ENCODE measurements at places on chromosomes 1 and 21.

GRCh38 chr1:51679435-51679834, 62.5 kb downstream of the OSBPL9 start:
- no peak for DNase-seq

DNA sequence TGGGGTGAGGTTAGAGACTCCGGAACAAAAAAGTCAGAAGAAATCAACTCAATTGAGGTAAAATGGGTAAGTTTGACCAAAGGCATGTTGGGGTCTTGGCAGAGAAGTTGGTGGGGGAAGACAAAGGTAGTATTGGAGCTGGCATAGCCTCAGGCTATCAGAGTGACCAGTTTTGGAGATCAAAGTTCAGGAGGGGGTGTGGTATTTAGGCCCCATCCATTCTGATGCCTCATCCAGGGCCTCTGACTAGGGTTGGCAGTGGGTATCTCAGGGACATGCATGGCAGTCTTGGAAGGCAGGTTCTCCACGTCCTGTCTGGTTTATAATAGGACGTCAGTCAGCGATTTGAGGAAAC, 73.2 kb upstream of the TRABD2B start:
- no peak for DNase-seq

- peak; percentile 29 for DNase-seq
These were observed 7.3 kb upstream of the GNL2 start for GRCh38 chr1:37602750-37603694.

- no peak for DNase-seq
These were observed 10.0 kb downstream of the RCSD1 start for GRCh38 chr1:167640051-167640450.

GRCh38 chr21:46048926-46049889, 48.7 kb upstream of the COL6A2 start:
- no peak for DNase-seq

DNA sequence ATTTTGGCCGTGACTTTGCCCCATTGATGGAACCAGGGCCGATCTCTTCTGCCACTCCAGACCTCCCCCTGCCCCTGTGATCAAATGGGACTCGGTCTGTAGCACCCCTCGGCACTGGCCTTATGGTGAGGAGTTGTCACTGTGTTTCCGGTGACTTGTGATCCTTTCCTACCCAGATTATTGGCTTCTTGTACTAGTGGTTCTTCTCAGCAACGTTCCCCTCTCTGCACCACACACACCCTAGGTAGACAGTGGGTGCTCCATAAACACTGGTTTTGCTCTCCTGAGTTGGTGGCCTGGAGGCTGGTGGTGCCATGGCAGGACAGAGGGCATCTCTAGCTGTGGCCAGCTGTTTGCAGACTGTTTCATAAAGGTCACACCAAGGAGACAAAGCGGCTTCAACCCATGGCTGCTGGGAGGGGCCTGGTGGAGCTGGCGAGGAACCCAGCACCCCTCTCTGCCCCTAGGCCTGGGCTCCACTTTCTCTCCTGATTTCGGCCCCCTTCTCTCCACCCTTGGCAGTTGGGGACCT, 50.7 kb downstream of the DHRS3 start:
- DNase-seq = no peak

DNA sequence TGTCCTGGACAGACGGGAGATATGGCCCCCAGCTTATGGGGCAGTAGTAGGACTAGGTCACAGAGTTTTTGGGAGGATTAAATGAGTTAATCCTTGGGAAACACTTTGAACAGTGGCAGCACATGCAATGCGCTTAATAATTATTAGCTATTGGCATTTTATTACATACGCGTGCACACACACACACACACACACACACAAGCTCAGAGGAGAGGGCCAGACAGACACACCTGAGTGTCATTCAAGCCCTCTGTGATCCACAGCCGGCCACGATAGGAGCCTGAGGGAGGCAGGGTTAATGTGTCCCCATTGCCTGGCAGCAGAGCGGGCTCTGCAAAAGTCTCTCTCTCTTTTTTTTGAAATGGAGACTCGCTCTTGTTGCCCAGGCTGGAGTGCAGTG, 37.9 kb downstream of the EPHA2 start:
- DNase-seq = no peak

GRCh38 chr1:1946540-1946939, 27.5 kb upstream of the TMEM52 start:
- DNase-seq = no peak

- no peak for DNase-seq
These were observed 7.0 kb downstream of the DDOST start for GRCh38 chr1:20654104-20654690.

GRCh38 chr21:16145479-16145878, 415.7 kb downstream of the USP25 start:
- DNase-seq = no peak

GRCh38 chr1:68268896-68269483, 36.7 kb upstream of the WLS start:
- no peak for DNase-seq

DNA sequence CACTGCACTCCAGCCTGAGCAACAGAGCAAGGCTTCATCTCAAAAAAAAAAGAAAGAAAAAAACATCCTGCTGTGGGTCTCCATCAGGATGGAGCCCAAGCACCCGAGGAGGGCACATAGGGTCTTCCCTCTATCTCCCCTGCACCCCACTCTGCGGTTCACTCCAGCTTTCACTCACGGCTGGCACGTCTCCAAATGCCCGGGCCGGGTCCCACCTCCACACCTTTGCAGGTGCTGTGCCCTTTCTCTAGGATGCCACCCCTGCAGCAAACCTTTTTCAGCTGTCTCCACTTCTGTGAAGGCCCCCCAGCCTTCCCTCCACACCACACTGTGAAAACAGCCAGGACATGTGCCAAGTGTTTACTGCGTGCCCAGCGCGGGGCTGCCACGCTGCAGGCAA, 22.4 kb upstream of the DDOST start:
- DNase-seq = no peak

DNA sequence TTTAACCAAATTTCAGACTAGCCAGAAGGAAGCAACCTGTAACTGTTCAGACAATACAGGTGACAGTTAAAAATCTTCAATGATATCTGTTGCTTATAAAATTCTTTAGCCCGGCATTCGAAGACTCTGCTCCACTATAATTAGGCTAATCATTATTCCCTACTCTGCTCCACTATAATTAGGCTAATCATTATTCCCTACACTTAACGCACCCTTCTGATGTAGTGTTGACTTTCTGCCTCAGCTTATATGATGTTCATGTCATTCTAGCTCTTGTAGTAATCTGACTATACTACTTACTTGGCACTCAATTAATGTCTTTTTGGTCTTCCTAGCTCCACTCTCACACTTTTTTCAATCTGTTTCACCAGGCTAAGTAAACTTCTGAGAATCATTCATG, 13.3 kb downstream of the TESK2 start:
- DNase-seq = no peak

GRCh38 chr1:89311757-89312156, 39.1 kb upstream of the GBP5 start:
- DNase-seq = no peak

DNA sequence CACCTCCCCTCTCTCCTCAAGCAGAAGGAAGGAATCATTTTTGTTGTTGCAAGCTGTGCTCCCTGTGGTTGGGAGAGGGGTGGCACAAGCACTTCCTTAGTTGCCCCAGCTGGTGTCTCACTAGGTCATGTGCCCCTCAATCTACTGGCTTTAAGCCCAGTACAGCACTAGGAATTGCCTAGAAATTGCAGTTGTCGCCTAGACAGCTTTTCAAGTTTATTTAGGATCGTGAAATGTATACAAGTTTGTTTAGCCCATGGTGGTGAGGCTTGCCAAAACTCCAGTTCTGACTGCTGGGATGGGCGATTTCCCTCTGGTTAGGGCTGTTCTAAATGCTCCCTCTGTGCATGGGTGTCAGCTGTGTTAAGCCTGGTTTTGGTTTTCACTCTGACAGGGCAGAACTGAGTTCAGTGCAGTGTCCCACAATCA, 126.8 kb upstream of the ZNF644 start:
- DNase-seq = no peak

DNA sequence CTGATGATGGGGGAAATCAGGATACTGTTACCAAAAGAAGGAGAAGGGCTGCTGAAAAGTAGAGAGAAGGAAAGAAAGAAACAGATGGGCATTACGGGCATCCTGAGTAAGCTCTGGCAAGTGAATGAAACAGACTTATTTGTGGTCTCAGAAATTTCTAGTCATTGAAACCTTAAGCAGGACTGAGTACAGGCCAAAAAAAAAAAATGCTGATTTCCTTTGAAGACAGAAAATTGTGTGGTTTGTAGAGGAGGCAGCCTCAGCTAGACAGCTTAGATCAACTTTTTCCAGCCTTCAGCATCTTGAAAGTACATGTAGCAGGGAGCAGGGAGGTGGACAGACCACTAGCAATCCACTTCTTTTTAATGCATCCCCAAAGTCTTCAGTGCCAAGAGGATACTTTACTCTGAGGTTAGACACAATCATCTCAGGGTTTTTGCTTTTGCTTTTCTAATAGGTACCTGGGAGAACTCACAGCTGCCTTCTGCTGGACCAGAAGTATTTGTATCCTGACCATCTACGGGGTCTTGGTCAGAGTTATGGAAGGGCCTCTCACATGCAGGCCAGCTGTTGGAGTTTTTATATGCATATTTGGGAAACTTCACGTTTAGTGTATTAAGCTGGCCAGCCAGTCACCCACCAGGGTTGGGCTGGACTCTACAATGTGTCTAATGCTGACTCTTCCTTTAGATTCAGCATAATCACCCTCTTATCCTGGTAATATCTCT, 10.6 kb upstream of the CAPZB start:
- DNase-seq = no peak

DNA sequence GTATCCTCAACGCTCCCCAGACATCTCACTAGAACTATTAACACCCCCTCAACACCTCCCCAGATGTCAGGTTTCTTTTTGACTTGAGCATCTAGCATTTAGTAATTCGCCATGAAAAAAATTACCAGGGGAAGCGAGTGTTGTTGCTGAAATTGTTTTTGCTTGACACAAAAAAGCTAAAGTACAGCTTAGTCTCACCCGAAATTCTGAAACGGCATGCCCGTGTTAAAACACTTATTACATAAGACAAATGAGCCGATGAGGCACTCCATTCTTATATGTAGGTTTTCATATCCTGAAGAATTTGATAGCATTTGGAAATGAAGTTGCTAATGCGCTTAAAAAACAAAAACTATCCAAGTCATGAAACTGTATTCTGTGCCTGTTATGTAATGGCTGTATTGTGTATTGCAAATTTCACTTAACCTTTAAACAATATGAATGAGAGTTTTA, 1.3 kb upstream of the NRIP1 start:
- DNase-seq = no peak

DNA sequence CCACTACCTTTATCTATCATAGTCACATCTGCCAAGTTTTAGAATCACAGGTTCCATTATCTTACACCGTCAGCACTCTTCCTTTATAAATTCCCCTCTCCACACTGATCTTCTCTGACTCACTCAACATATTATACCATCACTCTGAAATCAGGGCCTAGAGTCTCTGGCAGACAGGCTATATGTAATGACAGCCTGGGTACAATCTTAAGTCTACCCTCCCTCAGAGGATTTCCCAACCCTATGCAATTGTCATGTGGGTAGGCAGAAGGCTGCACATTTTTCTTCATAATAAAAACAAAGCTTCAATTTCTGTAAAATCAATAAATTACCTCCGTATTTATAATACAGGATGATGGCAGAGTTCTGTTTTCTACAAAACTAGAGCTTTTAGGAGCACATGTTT, 138.0 kb downstream of the RERE start:
- DNase-seq = no peak

- no peak for DNase-seq
These were observed 32.9 kb downstream of the FMO4 start for GRCh38 chr1:171346881-171347280.

DNA sequence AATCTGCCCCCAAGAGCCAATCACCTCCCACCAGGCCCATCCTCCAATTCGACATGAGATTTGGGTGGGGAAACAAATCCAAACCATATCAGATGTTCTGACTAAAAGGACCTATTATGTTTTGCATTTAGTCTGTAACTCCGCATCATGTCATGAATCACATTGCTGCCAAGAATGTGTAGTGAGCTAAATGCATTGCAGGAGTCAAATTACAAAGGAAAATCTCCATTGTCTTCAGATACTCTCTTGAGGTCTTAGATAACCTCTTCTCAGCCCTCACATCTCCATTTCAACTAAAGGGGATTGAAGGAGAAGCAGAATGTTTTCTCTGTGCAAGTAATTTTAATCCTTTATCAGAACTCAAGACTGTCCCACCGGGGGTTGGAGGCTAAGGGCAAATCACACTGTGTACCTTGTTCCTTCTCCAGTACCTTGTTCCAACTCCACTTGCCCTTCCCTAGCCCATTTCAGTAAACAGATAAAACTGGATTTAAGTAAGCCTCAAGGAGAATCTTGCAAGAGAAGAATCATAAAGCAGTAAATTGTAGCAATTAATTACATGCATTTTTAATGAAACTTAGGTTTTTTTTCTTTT, 34.1 kb downstream of the EXTL2 start:
- DNase-seq = no peak

DNA sequence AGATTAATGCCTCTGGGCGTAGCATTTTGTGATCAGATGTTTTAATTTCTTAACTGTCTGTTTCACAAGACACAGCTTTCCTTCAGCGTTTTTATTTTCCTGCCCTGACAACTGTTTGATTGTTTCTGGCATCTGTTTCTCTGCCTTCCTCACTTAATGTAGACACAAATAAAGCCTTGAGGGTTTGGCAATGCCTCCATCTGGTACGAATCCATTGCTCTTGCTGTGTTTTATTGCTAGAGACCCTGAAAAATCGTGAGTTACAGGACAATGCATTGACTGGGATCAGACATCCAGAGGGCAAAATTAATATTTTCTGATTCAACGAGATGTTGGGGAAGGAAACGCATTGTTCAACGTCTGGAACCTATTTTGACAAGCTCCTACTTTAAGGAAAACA, 363.5 kb downstream of the MRPL39 start:
- no peak for DNase-seq

GRCh38 chr1:15029036-15029435, 124.5 kb upstream of the TMEM51 start:
- no peak for DNase-seq

- DNase-seq = no peak
These were observed 123.0 kb downstream of the PCBP3 start for GRCh38 chr21:45766501-45766900.

DNA sequence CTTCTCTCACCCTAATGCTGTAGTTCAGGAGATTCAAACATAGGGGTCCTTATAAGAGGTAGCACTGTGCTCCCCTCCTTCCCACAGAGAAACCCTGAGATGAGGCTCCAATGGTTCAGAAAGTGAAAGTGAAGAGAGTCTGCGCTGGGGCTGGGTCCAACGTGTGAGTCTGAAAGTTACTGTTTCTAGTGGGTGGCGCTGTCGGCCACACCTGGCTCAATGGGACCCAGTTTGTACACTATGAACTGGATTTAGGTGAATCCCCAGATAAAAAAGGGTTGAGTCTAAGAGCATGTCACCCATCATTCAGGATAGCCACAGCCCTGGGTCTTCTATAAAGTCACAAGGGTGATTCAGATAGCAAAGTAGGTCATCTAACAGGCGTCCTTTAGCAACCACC, 2.8 kb downstream of the SMCP start:
- DNase-seq = no peak

- DNase-seq = no peak
These were observed 204.8 kb upstream of the ADAMTS5 start for GRCh38 chr21:27171707-27172106.

DNA sequence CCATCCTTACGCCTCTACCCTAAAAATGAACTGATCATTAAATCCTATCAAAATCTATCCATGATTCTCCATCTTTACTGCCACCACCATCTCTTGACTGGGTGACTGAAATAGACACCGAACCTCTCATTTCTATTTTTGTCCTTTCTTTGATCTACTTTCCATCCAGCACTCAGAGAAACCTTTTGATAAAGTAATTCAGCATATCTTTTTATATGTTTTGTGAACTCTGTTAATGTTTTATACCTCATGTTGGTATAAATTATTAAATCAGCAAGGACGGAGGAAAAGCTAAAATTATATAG, 13.0 kb downstream of the PCNX2 start:
- no peak for DNase-seq
